ENCODE measurements at places on chromosomes 6 and 20. TPM values are rescaled to one million over a fixed set of nuclear protein-coding genes. Genes with fewer than 3 reads are reported as not detected.

GRCh38 chr6:147311218-147311617 is 107.0 kb downstream of the STXBP5 start:
- no peak for DNase-seq

DNA sequence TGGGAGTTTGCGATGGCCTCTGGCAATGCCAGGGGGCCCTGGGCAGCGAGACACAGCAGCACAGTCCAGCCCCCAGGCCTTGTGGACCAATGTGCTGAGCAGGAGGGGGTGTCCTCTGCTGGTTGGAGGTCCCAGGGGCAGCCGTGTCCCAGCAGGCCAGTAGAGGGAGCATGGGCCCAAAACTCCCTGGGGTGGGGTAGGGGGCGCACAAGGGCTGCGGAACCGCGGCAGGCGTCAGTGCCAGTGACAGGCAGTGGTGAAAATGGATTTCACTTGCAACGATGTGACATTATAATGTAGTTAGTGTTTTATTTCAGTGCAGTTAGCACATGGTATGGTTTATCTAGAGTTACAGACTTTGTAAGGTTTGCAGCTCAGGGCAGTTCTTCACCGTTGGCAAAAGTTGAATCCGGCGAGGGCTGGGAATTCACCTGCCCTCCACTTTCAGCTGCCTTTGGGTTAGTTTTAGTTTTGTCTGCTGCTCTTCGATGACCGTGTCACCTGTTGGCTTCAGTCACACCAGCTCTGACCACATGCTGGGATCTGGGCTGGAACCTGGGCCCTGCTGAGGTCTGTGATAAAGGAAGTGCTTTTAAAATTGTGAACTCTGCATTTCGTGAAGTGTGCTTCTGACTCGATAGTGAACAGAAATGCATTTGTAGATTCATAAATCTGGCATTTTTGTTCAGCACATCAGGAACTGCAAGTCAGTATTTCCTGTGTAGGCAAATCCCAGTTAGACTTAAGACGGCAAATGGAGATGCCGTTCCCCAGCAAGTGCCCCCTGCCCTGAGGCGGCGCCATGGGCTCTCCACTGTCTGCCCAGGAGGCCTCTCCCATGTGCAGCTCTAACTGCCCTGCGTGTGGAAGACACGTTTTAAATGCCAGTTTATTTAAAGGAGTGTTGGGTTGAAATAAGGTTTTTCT is 46.8 kb downstream of the PYGB start:
- DNase-seq: peak; percentile 70

DNA sequence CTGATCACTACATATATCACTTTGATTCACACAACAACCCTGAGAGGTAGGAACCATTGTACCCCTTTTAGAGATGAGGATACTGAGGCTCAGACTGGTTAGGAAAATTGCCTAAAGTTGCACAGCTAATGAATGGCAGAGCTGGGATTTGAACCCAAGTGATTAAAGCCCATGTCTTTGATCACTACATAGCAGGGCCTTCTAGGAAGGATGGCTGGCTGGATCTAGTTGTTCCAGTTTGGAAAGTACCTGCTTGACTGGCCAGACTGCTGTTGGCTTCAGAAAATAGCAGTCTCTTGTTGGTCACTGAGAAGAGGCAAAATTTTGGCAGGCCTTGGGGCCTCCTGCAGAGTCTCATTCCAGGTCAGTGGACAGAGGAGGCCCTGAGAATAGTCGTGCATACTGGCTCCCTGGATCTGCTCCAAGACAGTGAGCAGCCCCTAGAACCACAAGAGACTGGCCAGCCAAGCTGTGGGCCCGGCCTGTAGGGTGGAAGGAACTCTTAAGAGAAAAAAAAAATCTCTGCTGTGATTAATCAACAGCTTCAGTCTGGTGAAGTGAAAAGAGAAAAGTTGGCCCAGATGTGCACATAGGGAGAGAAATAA is 17.5 kb downstream of the PPARD start:
- DNase-seq: no peak

GRCh38 chr6:77341058-77341986 is 122.0 kb downstream of the HTR1B start:
- no peak for DNase-seq

GRCh38 chr6:107730683-107731314 is 93.3 kb downstream of the SCML4 start:
- DNase-seq: no peak

DNA sequence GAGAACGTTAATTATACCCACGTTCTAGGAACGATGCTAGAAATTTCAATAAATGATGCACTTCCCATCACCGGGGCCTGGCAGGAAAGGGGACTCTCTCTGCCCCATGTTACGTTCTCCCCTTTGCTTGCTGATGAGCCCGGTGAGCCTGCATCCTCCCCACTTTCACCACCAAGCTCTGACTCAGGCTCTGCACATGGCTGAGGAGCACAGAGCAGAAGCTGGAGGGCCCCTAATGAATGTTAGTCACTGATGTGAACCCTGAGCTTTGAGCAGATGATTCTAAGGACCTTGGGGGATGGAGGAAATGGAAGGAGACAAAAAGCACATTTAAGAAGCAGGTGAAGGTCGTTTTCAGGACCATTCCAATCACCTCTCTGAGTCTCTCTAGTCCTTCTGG is 468.2 kb upstream of the ARID1B start:
- DNase-seq: no peak

VGLL2 gene
- polyA plus RNA-seq: not detected

GRCh38 chr20:13995841-13996240 is 525 bp downstream of the MACROD2 start:
- peak; percentile 68 for DNase-seq

SLC26A8 gene
- not detected for polyA plus RNA-seq

Measured in kidney (tissue), 22 donors.